ENCODE measurements at places on chromosomes 13 and 19.

DNA sequence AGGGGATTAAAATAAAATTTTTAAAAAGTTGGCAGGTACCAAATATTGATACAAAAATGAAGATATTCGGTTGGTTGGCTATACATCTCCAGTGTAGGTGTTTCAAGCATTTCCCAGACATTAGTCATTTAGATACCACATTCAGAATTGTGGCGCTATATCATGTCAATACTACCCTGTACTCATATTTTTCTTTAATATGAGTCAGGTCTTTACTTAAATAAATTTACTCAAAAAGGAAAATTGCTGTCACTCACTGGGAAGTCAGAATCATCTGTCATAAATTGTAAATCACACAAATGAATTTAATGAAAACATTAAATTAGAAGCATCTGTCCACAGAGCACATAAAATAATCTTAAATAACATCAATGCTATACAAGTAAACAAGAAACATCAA, 134.2 kb downstream of the TSHZ3 start:
- no peak for DNase-seq

- no peak for DNase-seq
Observed at GRCh38 chr13:101829484-101829883, 377.0 kb downstream of the ITGBL1 start.

DNA sequence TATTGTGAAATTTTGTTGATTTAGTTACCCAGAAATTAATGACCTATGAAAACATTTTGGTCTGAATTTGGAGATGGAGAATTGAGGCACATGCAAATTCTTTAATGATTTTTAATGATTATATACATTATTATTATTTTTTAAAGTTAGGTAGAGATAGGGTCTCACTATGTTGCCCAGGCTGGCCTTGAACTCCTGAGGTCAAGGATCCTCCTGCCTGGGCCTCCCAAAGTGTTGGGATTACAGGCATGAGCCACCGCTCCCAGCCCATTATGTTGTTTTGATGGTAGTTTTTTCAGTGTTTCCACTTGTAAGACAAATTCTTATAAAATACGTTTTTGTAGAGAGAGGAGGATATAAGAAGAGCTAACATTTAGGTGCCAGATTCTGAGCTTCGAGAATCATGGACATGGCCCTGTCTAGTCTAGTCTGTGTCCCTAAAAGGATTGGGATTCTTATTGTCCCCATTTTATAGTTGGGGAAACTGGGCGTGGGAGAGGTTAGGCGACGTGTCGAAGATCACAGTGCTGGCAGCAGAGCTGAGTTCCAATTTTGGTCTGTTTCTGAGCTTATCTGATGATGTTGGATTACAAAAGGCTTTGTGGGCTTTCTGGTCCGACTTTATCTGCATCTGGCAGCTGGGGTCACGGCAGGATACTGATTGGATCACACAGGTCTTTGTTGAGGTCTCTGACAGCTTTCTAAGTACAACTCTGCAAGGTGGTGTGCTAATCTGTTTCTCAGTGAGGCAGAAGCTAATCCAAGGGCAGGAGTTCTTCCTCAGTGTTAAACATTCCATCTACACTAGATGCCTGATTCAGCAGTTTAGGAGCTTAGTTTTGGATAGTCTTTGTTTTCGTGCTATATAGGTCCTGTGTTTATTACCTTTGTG, 7.5 kb upstream of the WDR88 start:
- no peak for DNase-seq

- no peak for DNase-seq
Observed at GRCh38 chr13:44045180-44045562, 165.5 kb downstream of the LACC1 start.

- no peak for DNase-seq
Observed at GRCh38 chr13:94346261-94347019, 133.0 kb downstream of the DCT start.

DNA sequence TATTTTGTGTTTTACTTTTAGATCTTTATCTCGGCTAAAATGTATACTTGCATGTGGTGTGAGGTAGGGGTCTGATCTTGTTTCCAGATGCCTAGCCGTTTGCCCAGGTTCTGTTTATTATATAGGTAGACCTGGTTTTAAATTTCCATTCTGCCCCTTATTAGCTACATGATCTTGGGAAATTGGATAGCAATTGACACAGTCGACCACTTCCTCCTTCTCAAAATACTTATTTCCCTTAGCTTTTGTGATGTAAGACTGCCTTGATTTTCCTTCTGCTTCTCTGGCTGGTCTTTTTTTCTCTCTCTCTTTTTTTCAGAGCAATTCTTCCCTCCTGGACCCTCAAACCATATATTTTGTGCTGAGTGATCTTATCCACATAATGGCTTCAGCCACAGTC, 3.0 kb upstream of the PGLYRP1 start:
- DNase-seq: no peak

DNA sequence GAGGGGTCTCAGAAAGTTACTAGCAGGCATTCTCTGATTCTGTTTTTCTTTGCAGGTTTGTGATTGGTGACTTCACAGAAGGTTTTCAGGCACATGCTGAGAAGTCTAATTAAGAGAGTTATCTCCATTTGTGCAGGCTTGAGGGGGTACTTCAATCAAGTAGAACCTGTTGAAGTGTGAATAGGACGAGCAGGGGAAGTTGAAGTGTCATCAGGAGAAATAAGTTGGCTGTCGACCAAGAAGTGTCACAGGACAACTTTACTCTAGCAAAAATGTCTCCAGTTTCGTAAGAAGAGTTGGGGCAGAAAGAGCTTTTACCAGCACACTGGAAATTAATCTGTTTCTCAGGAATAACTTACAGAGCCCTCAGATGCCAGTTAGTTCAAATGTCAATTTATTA, 576.5 kb upstream of the SLITRK5 start:
- no peak for DNase-seq

DNA sequence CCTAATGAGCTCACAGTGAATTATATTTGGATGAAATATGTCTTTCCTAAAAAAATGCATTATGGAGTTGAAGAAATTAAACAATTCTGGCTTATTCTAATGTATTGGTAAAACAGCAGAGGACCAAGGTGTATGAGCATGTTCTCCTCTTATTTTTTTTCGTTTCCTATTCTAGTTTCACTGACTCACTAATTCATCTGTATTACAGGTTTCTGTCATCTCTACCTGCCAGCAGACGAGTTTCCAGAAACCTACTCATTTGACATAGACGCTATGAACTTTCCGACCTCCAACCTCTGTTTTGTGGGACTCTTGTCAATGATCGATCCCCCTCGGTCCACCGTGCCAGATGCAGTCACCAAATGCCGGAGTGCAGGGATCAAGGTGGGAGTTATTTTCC, 20.3 kb downstream of the ATP12A start:
- DNase-seq: no peak

GRCh38 chr19:367963-368629, 23.5 kb upstream of the MIER2 start:
- DNase-seq: no peak

- DNase-seq: no peak
Observed at GRCh38 chr19:17327654-17328516, 6.8 kb downstream of the ANO8 start.

- no peak for DNase-seq
Observed at GRCh38 chr19:35127871-35128270, 7.0 kb downstream of the LGI4 start.

GRCh38 chr13:35592457-35592856, 116.0 kb upstream of the MAB21L1 start:
- DNase-seq: no peak

GRCh38 chr13:98150832-98151479, 8.1 kb downstream of the FARP1 start:
- DNase-seq: no peak

- no peak for DNase-seq
Observed at GRCh38 chr13:80871481-80871880, 530.6 kb upstream of the SPRY2 start.

- no peak for DNase-seq
Observed at GRCh38 chr13:37379841-37380240, 218.7 kb downstream of the POSTN start.

DNA sequence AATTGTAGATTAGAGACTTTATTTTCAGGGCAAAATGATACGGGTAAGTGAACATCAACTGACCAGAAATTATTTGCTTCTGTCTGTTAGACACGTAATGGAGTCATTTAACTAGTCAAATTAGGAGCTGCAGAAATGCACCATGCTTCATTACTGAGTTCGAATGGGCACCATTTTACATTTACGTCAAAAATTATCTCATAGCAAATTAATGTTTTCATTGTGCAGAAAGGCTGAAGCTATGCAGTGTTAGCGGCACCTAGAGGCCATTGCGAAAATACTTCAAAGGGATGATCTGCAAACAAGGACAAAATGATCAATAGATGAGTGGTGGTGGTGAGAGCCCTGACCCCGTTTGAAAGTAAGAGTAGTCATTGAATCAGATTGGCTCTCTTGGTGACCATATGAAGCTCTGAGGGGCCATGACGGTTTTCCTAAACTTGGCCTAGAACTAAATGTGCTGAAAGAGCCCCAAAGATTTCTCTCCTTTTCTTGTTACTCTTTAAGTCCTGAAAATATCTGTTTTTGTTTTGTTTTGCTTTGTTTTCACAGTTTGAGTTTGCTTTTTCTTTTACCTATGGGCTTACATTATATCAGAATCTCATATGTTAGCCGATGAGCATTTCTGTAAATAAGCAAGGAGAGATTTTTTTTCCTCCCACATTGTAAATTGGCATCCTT, 277.9 kb downstream of the ZNF536 start:
- DNase-seq: no peak

DNA sequence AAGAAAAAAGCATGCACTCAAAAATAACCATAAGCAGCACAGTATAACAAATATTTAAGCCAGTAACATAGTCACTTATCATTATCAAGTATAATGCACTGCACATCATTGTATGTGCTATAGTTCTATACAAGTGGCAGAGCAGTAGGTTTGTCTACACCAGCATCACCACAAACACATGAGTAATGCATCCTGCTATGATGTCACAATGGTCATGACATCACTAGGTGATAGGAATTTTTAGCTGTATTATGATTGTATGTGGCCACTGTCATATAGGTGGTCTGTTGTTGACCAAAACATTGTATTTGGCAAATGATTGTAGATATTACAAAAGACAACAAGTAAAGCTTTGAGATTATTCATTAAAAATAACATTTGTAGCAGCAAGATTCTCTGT, 860.7 kb upstream of the GPC6 start:
- no peak for DNase-seq

- DNase-seq: no peak
Observed at GRCh38 chr19:55986487-55986886, at the start of gene NLRP5. NLRP5 (plus strand) TSS chr19:55986775.

- DNase-seq: no peak
Observed at GRCh38 chr13:42312817-42313431, 41.0 kb downstream of the AKAP11 start.

- DNase-seq: no peak
Observed at GRCh38 chr13:110949116-110949515, 34.2 kb upstream of the ANKRD10 start.

GRCh38 chr19:6210721-6211600, 68.8 kb downstream of the MLLT1 start:
- DNase-seq: no peak

GRCh38 chr13:114135731-114136171, 3.3 kb upstream of the RASA3 start:
- no peak for DNase-seq

DNA sequence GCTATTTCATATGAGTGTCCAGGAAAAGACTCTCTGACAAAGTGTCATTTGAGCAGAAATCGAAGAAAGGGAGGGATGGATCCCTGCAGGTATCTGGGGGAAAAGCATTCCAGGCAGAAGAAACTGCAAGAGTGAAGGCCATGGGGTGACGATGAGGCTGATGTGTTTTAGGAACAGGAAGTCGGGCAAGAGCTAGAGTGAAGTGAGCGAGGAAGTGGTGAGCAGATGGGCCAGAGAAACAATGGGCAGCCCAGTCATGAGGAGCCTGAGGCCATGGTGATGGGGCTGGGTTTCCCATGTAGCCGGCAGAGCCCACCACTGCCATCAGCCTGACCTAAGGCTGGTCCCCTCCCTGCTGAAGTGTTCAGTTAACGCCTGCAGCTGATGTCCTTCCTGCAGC, 150.2 kb downstream of the TNFSF13B start:
- DNase-seq: no peak

- no peak for DNase-seq
Observed at GRCh38 chr19:49749771-49750170, 13.3 kb downstream of the TSKS start.

DNA sequence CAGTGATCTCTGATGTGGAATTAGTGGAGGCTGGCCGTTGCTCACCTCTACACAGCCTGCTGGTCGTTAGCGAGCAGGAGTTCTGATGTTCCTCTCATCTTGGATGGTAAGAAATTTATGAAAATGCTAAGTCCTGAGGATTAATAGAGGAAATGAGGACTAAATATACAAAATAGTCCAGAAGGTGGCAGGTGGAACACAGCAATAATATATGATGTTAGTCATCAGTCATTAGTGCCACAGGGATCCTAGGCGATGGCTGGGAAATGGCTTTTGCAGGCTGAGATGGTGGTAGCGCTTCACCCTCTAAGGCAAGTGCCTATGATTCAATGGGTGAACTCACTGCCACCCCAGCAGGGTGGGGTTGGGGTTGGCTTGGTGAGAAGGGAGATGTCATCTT, 338.6 kb upstream of the TMTC4 start:
- no peak for DNase-seq

DNA sequence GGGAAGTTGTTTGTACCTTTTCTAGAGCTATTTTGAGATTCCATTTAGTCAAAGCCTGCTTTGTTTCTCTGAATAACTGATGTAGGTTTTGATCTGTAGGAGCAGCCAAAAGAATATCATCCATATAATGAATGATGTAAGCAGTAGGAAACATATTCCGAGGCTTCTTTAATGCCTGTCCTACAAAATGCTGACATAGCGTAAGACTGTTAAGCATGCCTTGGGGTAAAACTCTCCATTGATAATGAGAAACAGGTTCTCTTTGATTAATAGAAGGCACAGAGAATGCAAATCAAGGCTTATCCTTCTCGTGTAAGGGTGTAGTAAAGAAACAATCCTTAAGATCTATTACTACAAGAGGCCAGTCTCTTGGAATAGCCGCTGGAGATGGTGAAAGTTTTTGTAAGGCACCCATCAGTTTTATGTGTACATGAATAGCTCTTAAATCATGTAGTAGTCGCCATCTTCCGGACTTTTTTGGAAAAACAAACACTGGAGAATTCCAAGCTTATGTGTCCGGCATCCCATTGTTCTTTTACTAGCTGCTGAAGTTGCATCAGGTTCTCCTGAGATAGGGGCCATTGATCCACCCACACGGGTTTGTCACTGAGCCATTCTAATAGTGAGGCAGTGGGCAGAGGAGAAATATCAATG, 13.5 kb downstream of the FPR3 start:
- no peak for DNase-seq

GRCh38 chr13:102704238-102705058, 9.6 kb upstream of the METTL21C start:
- DNase-seq: no peak

GRCh38 chr13:102300379-102300778, 101.5 kb downstream of the FGF14 start:
- DNase-seq: no peak

Data from vagina (tissue), 2 donors.